ENCODE measurements at places on chromosomes 7 and 10.

GRCh38 chr7:131336956-131337355, 9.3 kb downstream of the MKLN1 start:
- peak; percentile 41 for DNase-seq

DNA sequence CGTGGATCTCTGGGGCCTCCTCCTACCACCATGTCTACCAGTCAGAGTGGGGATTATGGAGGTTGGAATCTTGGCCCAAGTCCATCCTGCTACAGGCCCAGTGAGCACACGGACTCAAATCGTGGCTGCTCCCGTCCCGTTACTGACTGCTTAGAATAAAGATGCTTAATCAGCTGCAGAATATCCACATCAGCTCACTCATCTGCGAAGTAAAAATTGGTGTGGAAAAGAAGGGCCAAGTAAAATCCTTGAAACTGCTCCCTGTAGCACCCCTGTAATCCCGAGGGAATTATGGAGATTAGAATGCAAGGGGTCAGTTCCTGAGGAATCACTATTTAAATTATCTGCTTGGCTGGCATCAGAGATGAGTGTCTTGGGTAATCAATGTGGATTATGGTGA, 13.0 kb upstream of the HTR5A start:
- no peak for DNase-seq

DNA sequence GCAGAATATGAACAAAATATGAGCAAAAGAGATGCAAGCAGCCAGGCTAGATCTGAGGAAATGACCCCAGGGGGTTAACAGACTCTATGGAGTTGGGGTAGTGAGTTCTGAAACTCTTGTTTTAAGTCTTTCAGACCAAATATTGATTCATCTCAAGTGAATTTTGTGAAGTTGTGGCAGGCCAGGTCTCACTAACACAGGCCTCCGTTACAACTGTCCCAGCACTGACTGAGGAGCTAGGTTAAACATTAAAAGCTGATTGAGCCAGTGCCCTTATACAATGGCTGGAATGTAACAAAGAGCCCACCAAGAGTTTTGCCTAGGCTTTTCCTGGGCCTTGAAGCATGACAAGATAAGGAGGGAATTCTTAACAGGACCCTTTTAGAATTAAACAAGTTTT, 192.3 kb upstream of the STK17A start:
- DNase-seq: no peak

DNA sequence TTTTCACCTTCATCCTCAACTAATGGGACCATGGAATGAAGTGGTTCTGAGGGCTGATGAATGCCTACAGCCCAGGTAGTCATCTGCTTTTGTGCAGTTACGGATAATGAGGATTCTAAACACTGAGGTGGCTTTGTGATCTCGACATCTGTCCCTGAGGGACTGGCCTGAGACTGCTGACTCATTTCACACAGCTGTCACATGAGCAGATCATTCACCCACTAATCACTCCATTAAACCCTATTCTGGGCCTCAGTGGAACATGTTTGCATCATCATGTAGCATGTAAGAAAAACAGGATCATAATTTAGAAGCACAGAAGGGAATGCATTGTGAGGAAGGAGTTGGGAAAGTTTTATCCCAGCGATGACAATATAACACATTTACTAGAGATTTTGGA, 79.4 kb upstream of the FEZF1 start:
- no peak for DNase-seq

DNA sequence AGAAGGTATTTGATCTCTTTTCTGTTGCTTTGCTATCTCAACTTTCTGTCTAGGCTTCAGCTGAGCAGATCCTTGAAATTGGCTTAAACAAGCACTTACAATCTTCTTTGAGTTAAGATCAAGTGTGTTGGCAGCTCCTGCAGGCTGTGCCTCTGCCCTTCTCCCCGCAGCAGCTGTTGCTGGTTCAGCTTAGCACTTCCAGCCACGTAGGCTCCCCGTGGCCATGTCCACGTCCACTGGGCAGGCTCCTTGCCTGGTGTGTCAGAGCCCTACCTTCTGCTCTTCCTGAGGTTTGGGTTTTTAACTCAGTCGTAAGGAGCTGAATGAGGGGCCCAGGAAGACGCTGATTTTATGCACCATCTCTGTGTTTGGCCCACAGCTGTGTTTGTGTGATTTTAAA, 47.2 kb downstream of the CAMK1D start:
- DNase-seq: no peak

DNA sequence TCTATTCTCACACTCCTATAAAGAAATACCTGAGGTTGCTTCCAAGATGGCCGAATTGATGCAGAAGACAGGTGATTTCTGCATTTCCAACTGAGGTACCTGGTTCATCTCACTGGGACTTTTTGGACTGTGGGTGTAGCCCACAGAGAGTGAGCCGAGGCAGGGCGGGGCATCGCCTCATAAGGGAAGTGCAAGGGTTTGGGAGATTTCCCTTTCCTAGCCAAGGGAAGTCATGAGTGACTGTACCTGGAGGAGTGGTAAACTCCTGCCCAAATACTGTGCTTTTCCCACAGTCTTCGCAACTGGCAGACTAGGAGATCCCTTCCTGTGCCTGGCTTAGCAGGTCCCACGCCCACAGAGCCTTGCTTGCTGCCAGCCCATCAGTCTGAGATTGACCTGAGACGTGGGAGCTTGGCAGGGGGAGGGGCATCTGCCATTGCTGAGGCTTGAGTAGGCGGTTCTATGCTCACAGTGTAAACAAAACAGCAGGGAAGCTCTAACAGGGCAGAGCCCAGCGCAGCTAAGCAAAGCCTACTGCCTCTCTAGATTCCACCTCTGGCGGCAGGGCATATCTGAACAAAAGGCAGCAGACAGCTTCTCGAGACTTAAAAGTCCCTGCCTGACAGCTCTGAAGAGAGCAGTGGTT, 152.2 kb downstream of the ARL4A start:
- no peak for DNase-seq

- no peak for DNase-seq
Measured at GRCh38 chr10:114077815-114078219, 34.2 kb downstream of the ADRB1 start.

DNA sequence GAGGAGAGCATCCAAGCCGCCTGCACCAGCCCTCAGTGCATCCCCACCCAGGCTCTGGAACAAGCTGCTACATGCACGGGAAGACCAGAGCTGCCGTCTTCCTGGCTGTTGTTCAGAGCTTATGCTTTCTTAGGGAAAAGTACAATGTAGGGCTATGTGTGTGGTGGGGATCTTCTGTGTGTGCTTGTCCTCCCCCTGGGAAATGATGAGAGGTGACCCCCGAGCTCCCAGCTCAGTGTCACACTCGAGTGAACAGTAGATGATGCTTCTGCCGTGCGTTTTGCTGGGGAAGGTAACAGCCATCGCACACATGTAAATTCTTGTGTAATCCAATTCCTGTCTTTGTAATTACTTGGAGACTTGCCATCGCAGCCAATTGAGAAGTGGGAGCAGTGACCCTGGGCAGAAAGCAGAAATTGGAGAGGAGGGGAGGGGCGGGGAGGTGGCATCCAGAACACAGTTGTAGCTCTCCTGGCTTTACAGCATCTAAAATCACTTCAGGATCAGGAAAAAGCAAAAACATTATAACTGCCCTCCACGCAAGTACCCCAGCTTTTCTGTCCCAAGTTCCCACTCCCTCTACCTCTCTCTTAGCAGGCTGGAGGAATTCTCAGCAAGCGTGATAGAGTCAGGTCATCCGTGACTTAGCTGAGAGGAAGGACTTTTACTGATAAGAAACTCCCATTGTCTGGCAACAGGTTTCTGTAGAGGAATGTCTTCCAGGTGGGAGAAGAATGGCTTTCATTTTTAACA, 149.6 kb downstream of the TCF7L2 start:
- DNase-seq: peak; percentile 67

DNA sequence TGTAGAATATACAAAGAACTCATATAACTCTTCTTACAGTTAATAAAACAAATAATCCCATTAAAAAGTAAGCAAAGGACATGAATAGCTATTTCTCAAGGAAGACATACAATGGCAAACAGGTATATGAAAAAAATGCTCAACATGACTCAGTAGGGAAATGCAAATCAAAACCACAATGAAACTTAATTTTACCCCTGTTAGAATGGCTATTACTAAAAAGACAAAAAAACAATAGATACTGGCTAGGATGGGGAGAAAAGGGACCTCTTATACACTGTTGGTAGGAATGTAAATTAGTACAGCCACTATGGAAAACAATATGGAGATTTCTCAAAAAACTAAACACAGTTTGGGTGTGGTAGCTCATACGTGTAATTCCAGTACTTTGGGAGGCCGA, 37.8 kb downstream of the HERPUD2 start:
- DNase-seq: no peak

DNA sequence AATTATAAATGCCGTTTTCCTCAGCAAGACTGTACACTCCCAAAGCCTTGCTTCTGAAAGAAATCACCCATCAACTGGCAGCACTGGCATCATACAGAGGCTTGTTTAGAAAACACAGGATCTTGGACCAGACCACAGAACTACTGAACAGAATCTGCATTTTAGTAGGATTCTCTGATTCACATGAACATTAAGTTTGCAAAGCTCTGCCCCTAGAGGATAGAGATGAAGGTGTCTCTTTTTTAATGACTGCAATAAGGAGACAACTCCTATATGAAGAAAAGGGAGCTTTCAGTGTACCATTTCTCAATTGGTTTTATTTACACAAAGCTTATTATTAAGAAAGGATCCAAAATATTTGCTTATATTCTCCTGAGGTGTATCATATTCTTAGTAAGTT, 172.7 kb downstream of the AGMO start:
- DNase-seq: no peak

DNA sequence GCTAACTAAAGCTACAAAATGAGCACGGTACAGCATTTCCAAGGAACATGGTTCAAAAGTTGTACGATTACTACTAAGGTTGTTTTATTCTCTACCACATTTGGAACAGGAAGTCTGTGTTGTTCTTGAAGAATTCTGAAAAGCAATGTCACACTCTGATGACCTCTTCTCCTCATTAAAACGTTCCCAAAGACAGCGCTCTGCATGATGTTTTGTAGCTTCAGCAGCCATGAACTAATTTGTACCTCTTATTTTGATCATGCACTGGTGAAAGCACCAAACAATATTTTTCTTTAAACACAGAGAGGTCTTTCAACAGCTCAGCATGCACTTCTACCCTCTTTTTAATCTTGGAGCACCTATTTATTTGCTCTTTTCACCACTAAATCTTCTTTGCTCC, 75.0 kb upstream of the TES start:
- no peak for DNase-seq

DNA sequence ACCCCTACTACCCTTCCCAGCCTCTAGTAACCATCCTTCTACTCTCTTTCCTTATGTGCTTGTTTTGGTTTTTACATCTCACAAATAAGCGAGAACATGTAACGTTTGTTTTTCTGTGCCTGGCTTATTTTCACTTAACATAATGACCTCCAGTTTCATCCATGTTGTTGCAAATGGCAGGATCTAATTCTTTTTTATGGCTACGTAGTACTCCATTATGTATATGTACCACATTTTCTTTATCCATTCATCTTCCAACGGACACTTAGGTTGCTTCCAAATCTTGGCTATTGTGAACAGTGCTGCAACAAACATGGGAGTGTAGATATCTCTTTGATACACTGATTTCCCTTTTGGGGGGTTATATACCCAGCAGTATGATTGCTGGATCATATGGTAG, 33.6 kb upstream of the SLC26A4 start:
- no peak for DNase-seq

DNA sequence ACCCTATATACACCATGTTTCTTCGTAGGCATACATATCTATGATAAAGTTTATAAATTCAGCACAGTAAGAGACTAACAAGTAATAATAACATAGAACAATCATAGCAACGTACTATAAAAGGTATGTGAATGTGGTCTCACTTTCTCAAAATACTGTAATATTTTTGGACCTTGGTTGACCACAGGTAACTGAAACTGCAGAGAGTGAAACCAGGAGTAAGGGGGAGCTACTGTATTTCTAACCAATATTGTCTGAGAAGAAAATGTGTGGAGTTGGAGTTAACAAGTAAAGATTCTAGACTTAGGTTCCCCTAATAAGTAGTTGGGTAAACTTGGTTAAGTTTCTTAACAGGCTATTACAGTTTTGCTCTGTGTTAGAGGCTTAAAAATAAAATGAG, 72.1 kb downstream of the GNAI1 start:
- DNase-seq: no peak

GRCh38 chr10:79260811-79261740, 86.2 kb upstream of the PPIF start:
- peak; percentile 61 for DNase-seq

DNA sequence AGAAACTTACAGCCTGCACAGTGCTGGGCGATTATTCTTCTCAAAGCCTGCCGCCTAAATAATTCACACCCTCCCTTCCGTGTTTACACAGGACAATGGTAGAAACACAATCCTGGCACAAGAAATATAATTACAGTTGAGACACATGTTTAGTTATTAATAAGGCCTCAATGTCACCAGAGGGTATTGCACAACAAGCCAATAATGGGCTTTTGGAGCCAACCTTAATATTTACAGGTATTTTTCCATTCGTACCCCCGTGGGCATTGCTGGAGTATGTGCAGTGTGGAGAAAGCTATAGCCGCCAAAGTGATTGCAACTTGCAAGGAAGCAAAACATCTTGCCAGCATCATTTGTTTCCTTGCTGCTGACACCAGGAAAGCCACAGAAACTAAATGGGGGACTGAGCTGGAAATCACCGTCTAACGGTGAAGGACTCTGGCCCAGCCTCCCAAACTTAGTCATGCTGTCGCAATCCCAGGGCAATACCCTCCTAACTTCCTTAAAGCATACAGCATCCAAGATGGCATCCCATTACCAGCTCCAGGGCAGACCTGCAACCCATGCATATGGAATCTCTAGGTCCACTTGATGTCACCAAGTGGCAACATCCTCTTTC, 8.6 kb downstream of the CALN1 start:
- no peak for DNase-seq

- no peak for DNase-seq
Measured at GRCh38 chr10:60396766-60397165, 7.1 kb upstream of the ANK3 start.

DNA sequence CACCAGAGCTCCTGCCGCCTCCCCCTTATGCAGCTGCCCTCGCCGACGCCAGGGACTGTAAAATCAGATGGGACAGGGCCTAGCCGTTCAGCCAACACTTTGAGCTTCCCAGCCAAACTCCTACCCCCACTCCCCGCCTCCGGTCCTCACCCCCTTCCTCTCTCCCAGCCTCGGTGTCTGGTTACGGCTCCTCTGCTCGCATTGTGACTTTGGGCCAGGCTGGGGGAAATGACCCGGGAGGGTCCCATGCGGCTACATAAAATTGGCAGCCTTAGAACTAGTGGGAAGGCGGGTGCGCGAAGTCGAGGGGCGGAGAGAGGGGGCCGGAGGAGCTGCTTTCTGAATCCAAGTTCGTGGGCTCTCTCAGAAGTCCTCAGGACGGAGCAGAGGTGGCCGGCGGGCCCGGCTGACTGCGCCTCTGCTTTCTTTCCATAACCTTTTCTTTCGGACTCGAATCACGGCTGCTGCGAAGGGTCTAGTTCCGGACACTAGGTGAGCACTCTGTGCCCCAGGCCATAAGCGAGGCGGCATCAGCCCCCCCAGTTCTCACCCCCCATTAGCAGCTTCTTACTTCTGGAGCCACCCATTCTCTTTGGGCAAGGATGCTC, at the start of gene KAZALD1:
Gene KAZALD1, plus strand, starts transcription at position 366 of the 608 bp plus-strand sequence. CDS start 604 bp downstream, outside the sequence.
- peak; percentile 87 for DNase-seq

Data from fibroblast of skin of right quadriceps (primary cell).